ENCODE measurements at places on chromosomes 2 and 18.

- H3K4me1 ChIP-seq, result peaks cover 22% of the 10 kb centered on the region
- H3K27ac ChIP-seq, result no peak overlapping the region
- no peak overlapping the region for H3K4me3 ChIP-seq
- no peak for DNase-seq
- peaks cover 3% of the 10 kb centered on the region for H3K27me3 ChIP-seq
These were observed 25.6 kb upstream of the DNMT3A start for GRCh38 chr2:25367296-25367695.

GRCh38 chr18:8844721-8845148, 139.4 kb downstream of the MTCL1 start:
- no peaks in the 10 kb centered on the region for H3K36me3 ChIP-seq
- H3K27me3 ChIP-seq, result no peaks in the 10 kb centered on the region
- H3K27ac ChIP-seq, result peak overlapping the region; percentile 64
- no peak overlapping the region for H3K4me3 ChIP-seq
- no peak for DNase-seq

GRCh38 chr2:157414050-157414449, 29.8 kb downstream of the CYTIP start:
- no peaks in the 10 kb centered on the region for H3K4me1 ChIP-seq
- no peaks in the 10 kb centered on the region for H3K36me3 ChIP-seq
- no peak overlapping the region for H3K4me3 ChIP-seq

DNA sequence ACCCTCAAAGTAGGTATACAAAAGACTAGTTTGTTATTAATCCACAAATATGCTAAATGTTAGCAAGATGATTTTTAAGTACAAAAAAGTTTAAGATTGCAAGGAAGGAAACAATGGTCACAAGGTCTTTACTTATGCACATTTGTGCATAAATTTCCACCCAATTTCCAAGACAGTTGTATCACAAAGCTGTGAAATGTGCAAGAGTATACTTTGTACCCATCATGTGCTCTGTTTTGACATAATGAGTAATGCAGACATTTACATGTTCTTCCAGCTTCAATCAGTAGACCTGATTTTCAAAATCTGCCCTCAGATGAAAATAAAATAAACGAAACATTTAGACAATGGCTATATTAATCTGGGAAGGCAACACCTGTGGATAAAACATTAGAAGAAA, 27.0 kb downstream of the SLC5A7 start:
- peaks cover 5% of the 10 kb centered on the region for H3K27me3 ChIP-seq
- no peaks in the 10 kb centered on the region for H3K36me3 ChIP-seq
- H3K4me3 ChIP-seq, result no peak overlapping the region
- no peak for DNase-seq
- H3K4me1 ChIP-seq, result no peaks in the 10 kb centered on the region
- no peak overlapping the region for H3K27ac ChIP-seq

DNA sequence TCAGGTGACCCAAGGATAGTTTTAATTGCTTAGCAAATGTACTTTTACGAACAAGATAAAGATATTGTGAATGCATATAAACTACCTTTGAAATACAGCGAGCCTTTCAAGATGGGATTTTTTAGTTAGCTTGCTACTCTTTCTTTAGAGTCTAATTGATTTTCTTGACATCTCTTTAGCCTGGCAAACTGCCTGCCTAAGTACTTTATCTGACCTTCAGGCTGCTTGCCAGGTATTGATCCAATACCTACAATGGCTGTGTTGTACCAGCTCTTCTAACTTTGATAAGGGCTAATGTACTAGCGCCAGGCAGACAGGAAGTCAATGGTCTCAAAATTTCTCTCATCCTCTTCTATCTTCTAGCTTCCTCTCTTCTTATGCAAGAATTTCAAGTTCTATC, 414.4 kb upstream of the ACVR2A start:
- H3K4me1 ChIP-seq, result no peaks in the 10 kb centered on the region
- DNase-seq, result no peak

DNA sequence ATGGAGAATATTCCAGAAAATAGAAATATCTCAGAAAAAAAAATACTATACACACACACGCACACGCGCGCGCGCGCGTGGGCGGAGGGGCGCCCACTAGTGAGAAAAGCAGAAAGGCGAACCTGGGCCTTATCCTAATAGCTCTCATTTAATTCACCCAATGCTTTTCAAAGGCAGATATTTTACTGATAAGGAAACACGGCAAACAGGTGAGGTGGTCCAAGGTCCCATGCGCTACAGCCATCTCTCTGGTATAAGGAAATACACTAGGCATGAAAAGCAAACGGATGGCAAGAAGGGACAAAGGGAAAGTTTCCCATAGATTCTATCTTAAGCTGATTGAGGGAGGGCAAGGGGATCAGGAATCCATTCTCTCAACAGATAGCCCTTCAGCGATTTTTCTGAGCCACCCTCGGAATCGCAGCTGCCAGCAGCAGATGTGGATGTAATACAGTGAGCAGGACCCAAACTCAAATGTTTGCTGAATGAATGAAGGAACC, 136.7 kb downstream of the TMEM247 start:
- H3K4me1 ChIP-seq, result peaks cover 9% of the 10 kb centered on the region
- peak overlapping the region; percentile 89 for H3K27ac ChIP-seq
- no peaks in the 10 kb centered on the region for H3K27me3 ChIP-seq

- DNase-seq, result no peak
- H3K27me3 ChIP-seq, result peaks cover 88% of the 10 kb centered on the region
- H3K36me3 ChIP-seq, result peaks cover 10% of the 10 kb centered on the region
- H3K27ac ChIP-seq, result no peak overlapping the region
- H3K4me1 ChIP-seq, result peaks cover 13% of the 10 kb centered on the region
These were observed 2.7 kb upstream of the SIX2 start for GRCh38 chr2:45011621-45012602.

DNA sequence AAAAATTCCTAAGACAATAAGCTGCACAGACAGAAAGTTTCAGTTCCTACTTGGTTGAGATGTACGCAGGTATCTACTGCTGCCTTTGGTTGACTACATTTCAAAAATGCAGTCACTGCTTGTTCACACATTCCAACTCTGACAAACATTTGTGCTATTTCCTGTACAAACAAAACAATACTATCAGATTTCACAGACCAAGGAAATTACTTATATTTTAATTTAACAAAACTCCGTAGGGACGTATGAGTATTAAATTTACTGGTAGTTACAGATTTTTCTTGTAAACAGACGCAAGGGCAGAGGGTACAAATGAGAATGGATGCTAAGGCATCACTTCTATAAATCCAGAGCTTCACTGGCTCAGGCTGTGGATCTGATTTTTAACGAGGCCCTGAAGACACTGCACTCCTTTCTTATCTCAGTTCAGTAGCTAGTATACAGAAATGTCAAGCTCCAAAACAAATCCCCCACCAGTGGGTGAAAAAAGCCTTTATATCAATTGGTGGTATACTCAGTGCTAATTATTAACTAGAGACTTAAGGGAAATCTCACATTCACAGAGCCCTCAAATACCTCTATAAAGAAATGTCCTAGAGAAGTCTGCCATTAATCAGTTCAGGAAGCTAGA, 31.7 kb upstream of the TTC32 start:
- H3K4me3 ChIP-seq, result no peak overlapping the region
- DNase-seq, result no peak
- H3K27ac ChIP-seq, result no peak overlapping the region
- no peaks in the 10 kb centered on the region for H3K27me3 ChIP-seq
- H3K4me1 ChIP-seq, result peaks cover 10% of the 10 kb centered on the region

GRCh38 chr2:113240150-113240914, 38.4 kb downstream of the PAX8 start:
- no peak for DNase-seq
- peaks cover 5% of the 10 kb centered on the region for H3K36me3 ChIP-seq
- H3K4me1 ChIP-seq, result peaks cover 11% of the 10 kb centered on the region
- H3K4me3 ChIP-seq, result peak overlapping the region; percentile 20
- peak overlapping the region; percentile 87 for H3K27ac ChIP-seq
- H3K27me3 ChIP-seq, result peaks cover 8% of the 10 kb centered on the region

GRCh38 chr18:46262856-46263255, 158.7 kb downstream of the HAUS1 start:
- no peaks in the 10 kb centered on the region for H3K27me3 ChIP-seq
- DNase-seq, result no peak
- no peak overlapping the region for H3K4me3 ChIP-seq
- H3K4me1 ChIP-seq, result peaks cover 4% of the 10 kb centered on the region
- no peak overlapping the region for H3K27ac ChIP-seq

DNA sequence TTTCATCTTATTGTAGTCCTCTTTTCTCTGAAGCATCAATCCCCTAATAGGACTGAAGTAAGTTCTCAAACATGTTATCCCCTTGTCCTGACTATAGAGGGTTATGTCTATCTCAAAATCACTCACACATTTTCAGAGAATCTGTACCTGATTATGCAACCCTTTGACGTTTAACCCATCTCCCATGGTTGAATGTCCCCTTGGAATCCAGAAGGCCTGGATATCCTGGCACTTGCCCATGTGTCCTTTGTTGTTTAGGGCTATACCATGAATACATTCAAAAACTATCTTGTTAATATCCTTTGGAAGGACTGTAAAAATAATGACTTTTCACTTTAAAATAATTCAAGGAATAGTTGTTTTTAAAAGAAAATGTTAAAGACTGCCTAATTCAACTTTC, 66.3 kb upstream of the PSMD14 start:
- DNase-seq, result no peak
- peaks cover 29% of the 10 kb centered on the region for H3K27me3 ChIP-seq
- H3K36me3 ChIP-seq, result no peaks in the 10 kb centered on the region

DNA sequence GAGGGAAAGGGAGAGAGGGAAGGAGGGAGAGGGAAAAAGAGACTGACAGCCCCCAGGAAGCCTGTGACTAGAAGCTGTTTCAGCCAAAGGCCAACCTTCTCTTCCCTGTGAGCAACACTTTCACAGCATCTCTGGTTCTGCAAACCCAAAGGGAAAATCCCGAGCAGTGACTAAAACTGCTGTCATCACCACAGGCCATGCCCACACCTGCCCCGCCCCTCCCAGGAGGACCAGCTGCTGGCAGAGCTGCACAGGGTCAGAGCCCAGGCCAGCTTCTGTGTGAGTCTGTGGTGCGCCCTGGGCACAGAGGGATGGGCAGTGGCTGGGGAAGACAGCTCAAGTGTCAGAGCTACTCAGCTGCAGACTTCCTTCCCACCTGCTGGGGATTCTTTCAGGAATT, 64.9 kb upstream of the OTOS start:
- DNase-seq, result no peak
- no peaks in the 10 kb centered on the region for H3K36me3 ChIP-seq
- H3K4me3 ChIP-seq, result no peak overlapping the region

DNA sequence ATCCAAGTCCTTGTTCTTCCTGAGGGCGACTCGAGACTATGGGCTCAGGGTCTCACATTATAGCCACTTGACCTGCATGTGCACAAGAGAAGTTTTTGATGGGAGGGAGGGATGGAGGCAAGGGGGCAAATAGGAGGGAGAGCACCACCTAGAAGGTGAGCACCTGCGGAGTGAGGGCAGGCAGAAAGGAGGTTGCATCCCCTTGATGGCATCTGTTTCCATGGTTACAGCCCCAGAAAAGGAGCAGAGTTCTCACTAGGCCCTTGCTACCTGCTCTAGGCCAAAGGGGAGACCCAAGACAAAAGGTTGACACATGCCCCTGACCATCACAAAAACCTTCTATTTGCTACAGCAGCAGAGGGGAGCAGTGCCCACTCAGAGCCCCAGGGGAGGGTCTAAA, 131.5 kb upstream of the SERTAD2 start:
- no peak for DNase-seq
- H3K4me3 ChIP-seq, result no peak overlapping the region
- peaks cover 14% of the 10 kb centered on the region for H3K4me1 ChIP-seq
- H3K27me3 ChIP-seq, result no peaks in the 10 kb centered on the region

GRCh38 chr2:72028351-72028995, 119.2 kb downstream of the CYP26B1 start:
- H3K4me1 ChIP-seq, result no peaks in the 10 kb centered on the region
- no peak overlapping the region for H3K27ac ChIP-seq
- no peaks in the 10 kb centered on the region for H3K36me3 ChIP-seq
- no peak overlapping the region for H3K4me3 ChIP-seq

DNA sequence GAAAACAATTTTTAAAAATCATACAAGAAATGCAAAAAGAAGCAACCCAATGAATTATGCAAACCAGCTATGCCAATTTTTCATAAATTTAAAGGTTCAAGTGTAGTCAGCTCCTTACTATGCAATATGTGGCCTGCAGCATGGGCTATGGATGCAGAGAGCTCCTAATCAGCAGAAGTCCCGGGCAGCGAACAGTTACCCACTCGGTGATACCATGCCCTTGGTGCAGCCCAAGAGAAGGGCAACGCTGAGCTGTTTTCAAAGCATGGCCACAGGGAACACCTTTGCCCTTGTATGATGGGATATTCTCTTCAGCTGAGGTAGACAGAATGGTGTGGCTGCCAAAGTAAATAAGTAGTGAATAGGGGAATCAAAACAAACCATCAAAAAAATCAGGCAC, 17.3 kb upstream of the ARL5A start:
- DNase-seq, result no peak
- H3K27me3 ChIP-seq, result no peaks in the 10 kb centered on the region

GRCh38 chr18:37611614-37612279, 46.1 kb upstream of the CELF4 start:
- no peak overlapping the region for H3K4me3 ChIP-seq
- no peaks in the 10 kb centered on the region for H3K4me1 ChIP-seq
- H3K27ac ChIP-seq, result no peak overlapping the region
- no peaks in the 10 kb centered on the region for H3K36me3 ChIP-seq
- H3K27me3 ChIP-seq, result peaks cover 17% of the 10 kb centered on the region

DNA sequence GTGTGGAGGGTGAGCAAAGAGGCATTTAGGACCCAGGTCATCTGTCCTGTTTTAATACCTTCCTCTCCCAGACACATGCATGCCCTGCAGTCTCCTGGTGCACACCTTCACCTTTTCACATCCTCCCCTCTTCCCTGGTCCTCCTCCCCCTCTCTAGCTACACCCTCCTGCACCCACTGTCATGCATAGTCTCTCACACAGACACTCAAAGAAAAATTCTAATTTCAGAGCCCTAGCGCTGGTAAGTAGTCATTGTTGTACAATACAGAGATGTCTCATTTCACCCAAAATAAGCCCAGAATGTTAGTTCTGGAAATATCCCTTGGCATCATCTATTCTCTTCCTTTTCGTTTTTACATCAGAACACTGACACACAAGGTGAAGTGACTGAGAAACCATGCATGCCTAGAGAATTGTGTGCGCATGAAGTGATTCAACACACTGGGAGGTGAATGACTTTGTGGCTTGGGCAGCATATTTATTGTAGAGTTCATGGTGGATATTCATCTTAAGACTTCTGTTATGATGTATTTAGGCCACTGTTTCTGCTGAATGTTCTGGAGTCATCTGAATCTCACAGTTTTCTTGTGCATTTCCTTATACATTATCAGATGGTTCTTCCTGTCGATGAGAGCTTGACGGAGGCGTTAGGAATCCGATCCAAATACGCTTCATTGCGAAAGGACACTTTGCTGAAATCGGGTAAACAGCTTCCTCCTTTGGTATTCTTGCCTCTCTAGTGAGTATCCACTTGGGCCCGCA, 69.9 kb downstream of the COA5 start:
- H3K27ac ChIP-seq, result no peak overlapping the region
- no peak overlapping the region for H3K4me3 ChIP-seq
- H3K36me3 ChIP-seq, result peaks cover 18% of the 10 kb centered on the region
- H3K4me1 ChIP-seq, result peaks cover 4% of the 10 kb centered on the region
- no peak for DNase-seq
- H3K27me3 ChIP-seq, result no peaks in the 10 kb centered on the region

- H3K4me3 ChIP-seq, result no peak overlapping the region
- peaks cover 18% of the 10 kb centered on the region for H3K27me3 ChIP-seq
- no peak overlapping the region for H3K27ac ChIP-seq
- DNase-seq, result no peak
These were observed 172.7 kb downstream of the SETBP1 start for GRCh38 chr18:44853430-44853829.
